Liver (tissue), 10 donors: ENCODE measurements at places on chromosomes 16 and 17.

- no peak for DNase-seq
Observed at GRCh38 chr17:7782240-7782639, 51.8 kb upstream of the KDM6B start.

- DNase-seq = no peak
Observed at GRCh38 chr16:61366006-61366405, 670.2 kb downstream of the CDH8 start.

GRCh38 chr17:17782523-17783115 is 54.2 kb downstream of the SREBF1 start:
- DNase-seq = no peak

DNA sequence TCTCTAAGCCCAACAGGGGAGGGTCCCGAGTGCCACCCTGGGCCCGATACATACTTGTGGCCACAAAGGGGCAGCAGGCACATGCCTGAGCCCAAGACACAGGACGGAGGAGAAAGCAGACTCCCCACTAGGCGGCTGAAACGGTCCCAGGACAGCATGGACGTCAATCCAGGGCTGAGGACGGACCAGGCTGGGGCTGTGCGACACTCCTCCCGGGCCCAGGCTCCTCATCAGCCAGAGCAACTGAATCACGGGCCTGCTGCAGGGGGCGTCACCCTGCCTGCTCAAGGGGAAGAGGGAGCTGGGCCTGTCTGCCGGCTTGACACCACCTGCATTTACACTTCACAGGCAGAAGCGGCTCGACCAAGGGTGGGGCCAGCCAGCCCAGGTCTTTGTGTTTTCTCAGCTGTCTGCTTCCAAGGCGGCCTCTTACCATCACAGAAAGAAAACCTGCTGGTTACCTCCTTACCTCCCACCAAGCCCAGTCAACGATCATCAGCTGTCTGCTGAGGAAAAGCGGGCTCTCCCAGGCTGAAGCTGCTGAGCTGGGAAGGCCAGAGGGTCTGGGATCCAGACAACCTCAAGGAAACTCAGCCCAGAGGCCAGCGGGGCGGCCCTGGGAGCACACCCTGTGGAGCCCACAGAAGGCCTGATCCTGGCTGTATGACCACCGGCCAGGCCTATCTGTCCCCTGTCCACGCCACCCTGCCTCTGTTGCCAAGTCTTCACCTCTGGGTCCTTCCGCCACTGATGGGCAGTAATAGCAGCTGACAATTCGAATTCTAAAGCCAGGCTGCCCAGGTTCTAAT is 26.4 kb downstream of the KIFC3 start:
- DNase-seq = no peak

- DNase-seq = no peak
Observed at GRCh38 chr17:55466671-55467070, 44.6 kb downstream of the SMIM36 start.

DNA sequence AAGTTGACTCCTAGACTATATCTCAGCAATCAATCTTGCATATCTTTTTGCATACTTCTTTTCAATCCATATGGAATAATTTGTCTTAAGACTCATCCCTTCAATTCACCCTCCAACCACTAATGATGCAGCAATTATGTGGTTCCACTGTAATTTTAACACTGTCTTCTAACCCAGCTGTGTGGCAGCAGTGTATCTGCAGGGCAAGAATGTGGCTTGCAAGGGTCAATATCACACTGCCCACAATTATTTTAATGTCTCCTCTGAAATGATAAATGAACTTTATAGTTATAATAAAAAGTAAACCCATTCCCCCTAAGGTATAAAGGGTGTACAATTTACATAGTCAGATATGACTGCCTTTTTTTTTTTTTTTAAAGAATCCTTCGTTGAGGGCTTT is 48.6 kb downstream of the FTO start:
- DNase-seq = no peak

GRCh38 chr16:20089246-20089965 is 15.7 kb upstream of the GPR139 start:
- DNase-seq = no peak
